Posterior vena cava (tissue), 2 donors: ENCODE measurements at places on chromosomes 1 and 21. TPM values are rescaled to one million over a fixed set of nuclear protein-coding genes. Genes with fewer than 3 reads are reported as not detected.

CRNN gene
- total RNA-seq = not detected

MPL gene
- 0.90 TPM for total RNA-seq

RUNX1 gene
- total RNA-seq = 59.3 TPM

HOOK1 gene
- total RNA-seq = 0.62 TPM

CLDN17 gene
- not detected for total RNA-seq

LIPI gene
- total RNA-seq = not detected

CELA3B gene
- 2.5 TPM for total RNA-seq

DNTTIP2 gene
- 77.8 TPM for total RNA-seq

- no peak for DNase-seq
These were observed 8.9 kb downstream of the HYI start for GRCh38 chr1:43444836-43445235.

- DNase-seq = no peak
These were observed 3.2 kb downstream of the URB2 start for GRCh38 chr1:229629261-229629660.

- no peak for DNase-seq
These were observed 253.1 kb upstream of the ADGRL4 start for GRCh38 chr1:79259390-79260336.

DNA sequence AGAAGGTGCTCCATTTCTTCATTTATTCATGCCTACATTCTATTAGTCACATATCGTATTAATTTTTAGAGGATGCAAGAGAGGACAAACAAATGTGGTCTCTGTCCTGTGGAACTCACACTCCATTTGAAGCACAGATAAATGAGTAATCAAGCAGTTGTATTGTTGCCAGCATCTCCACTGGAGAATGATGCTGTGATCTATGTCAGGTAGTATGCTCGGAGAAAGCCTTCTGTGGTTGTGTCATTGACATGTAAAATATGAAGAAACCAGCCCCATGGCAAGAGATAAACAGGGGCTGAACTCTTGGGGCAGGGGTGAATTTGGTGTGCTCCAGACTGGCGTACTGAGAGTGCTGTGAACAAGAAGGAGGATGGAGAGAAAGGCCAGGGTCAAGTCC, 101.2 kb downstream of the FASLG start:
- DNase-seq = no peak

- no peak for DNase-seq
These were observed 18.0 kb downstream of the RHBDL2 start for GRCh38 chr1:38923607-38924006.

- no peak for DNase-seq
These were observed 213.9 kb downstream of the PATJ start for GRCh38 chr1:61956016-61956645.

- no peak for DNase-seq
These were observed 674 bp downstream of the BCL10 start for GRCh38 chr1:85275701-85276214.

GRCh38 chr1:8816264-8816663, 1.2 kb downstream of the RERE start:
- DNase-seq = no peak
